CD4-positive, alpha-beta T cell (primary cell): ENCODE measurements at places on chromosomes 1 and 21.

- no peak for DNase-seq
These were observed 119.6 kb upstream of the ADGRL2 start for GRCh38 chr1:81681114-81681513.

DNA sequence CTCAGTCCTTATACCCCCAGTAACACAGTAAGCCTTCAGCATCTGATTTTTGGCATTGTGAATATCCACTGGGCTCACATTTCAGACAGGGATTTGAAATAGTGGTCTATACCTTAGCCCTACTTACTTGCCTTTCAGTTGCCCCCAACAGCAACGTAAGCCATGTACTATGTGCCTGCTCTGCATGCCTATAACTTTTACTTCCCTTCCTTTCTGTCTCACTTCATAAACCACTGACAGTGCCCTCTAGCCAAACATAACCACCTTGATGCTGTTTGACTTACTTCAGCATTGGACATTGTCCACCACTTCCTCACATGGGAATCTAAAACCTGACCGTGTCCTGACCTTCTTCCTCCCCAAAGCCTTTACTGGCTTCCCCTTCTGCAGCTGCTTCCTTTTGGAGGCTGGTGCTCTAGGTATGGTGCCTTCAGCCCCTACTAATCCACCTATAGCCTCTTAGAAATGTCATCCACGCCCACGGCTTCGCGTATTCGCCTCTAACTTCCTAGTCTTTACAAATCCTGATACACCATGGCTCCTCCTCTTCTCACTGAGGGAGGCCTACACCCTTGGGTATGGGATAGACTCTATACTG lies 3.6 kb upstream of the ZNF672 start:
- DNase-seq, result no peak

GRCh38 chr1:23592209-23592892 lies 33.0 kb upstream of the ID3 start:
- no peak for DNase-seq

DNA sequence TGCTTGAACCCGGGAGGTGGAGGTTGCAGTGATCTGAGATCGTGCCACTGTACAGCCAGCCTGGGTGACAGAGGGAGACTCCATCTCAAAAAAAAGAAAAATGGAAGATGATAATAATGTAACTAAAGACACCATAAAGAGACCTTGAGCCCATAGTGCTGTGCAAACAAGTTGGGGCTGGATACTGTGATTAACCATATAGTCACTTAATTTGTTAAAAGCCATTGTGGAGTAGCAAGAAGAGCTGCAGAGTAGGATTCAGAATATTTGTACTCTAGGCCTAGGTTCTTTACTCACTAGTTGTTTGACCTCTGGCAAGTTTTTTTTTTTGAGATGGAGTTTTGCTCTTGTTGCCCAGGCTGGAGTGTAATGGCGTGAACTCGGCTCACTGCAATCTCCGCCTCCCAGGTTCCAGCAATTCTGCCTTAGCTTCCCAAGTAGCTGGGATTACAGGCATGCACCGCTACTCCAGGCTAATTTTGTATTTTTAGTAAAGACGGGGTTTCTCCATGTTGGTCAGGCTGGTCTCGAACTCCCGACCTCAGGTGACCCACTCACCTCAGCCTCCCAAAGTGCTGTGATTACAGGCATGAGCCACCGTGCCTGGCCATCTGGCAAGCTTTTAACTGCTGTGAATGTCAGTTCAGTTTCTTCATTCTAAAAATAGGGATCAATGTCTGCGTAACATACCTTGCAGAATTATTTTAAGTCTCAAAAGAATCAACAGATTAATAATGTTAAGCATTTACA lies 12.8 kb downstream of the CAP1 start:
- DNase-seq, result no peak

GRCh38 chr21:39046236-39046916 lies 136.9 kb downstream of the PSMG1 start:
- DNase-seq, result no peak

DNA sequence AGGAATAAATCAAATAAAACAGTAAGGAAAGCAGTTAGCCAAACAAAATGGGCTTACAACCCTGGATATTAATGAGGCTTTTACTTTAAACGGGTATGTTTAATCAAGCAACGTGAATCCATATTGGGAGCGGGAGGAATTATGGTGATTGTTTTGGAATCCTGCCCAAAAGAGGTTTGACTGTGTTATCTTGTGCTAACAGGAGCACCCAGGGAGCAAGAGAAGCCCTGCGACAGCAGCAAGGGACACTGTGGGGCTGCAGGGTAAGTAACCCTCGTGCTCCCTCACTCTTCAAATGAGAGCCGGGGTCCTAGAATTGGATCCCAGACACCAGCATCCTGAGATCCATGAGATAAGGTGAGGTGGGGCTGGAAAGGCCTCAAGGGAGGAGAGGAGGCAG lies 72.6 kb upstream of the PGBD5 start:
- DNase-seq, result no peak

- DNase-seq, result no peak
These were observed 63.8 kb downstream of the CLSTN1 start for GRCh38 chr1:9759939-9760338.

DNA sequence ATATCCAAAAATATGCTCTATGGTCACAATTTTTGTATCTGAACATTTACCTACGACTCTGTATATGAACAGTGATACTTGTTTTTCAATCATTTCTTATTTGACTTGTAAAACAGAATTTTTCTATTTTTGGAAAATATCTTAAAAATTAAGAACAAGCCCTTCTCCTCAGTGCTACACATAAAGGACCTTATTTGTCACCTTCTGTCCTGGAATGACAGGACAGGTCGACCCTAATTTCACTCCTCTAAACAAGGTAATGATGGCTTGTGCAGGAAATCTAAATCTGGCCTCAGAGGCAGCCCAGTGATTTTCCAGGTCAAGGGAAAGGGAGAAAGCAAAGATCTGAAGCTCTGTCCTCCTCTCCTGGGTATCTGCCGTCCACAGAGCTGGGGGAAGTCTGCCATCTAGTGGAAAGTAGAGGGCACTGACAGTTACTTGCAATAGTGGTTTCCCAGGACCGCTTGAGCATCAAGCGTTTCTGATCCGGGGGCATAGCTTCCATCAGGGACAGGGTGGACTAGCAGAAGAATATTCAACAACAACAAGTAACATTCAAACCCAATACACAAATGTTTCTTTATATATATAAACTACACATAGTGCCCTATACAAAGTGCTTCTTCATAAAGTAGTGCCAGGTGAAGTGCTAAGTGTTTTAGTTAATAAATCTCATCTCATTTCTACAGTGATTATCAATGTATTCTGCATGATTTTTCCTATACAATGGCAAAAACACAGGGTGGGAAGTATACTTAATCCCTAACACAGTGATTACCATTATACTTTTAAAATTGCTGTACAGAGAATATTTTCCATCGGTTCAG lies 74.6 kb downstream of the SLC25A24 start:
- DNase-seq, result peak; percentile 42

DNA sequence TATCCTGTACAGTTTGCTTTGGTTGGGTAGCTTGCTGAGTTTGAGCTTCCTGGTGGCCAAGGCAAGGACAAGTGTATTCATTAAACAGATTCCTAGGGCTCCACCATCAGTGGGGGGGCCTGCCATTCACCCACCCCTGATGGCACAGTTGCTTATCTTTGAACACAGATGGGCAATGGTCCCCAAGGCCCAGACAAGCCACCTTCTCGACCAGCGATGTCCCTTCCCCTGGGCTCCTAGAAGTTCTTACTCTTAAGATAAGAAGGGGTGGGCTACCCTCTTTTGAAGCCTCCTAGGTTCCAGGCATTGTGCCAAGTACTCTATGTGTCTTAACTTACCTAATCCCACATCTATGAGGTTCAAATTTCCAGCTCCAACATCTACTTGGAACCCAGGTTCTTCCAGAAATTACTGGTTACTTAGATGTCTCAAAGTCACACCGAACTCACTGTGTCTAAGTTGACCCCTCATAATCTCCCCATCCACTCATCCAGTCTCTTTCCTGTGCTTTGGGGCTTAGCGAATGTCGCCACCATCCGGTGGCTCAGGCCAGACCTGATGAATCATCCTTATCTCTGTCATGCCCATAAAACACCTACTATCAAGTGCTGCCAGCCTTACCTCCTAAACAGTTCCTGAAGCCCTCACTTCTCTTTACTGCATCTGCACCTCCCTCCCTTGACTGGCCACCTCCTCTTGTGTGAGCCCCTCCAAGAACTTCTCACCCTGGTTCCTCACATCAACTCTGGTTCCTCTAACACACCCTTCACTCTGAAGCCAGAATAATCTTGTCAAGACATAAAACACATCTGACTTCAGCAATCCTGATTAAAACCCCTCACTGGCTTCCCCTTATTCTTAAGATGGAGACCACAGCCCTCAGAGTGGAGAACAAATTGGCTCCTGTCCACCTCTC lies 50.1 kb downstream of the KLHDC7A start:
- DNase-seq, result no peak

GRCh38 chr1:162944974-162945674 lies 84.1 kb upstream of the CCDC190 start:
- DNase-seq, result no peak

DNA sequence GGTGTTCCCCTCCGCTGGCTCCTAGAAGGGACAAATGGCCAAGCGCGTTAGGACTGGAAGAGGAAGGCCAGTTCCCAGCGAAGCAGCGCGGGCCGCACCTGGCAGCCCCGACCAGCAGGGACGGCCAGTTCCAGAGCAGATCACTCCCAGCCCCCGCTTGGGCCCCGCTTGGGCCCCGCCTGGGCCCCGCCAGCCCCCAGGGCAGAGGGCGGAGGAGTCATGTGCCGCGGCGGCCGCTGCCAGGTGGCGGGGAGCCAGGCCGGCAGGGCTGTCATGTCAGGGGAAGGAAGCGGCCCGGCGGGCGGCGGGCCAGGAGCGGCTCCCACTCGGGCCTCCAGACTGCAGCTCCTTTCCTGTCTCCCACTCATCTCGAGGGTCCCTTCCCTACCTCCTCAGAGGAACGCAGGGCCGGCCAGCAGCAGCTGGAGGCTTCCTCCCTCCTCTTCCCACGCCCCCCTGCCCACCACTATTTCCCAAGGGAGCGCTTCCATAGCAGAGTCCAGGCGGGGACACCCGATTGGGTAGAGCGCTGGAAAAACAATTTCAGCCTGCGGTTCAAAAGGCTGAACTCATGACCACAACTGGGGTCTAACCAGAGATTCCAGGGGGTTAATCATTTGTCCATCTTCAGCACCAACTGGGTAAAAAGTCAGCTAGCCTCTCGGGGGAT lies 16.5 kb downstream of the ZNF697 start:
- no peak for DNase-seq

DNA sequence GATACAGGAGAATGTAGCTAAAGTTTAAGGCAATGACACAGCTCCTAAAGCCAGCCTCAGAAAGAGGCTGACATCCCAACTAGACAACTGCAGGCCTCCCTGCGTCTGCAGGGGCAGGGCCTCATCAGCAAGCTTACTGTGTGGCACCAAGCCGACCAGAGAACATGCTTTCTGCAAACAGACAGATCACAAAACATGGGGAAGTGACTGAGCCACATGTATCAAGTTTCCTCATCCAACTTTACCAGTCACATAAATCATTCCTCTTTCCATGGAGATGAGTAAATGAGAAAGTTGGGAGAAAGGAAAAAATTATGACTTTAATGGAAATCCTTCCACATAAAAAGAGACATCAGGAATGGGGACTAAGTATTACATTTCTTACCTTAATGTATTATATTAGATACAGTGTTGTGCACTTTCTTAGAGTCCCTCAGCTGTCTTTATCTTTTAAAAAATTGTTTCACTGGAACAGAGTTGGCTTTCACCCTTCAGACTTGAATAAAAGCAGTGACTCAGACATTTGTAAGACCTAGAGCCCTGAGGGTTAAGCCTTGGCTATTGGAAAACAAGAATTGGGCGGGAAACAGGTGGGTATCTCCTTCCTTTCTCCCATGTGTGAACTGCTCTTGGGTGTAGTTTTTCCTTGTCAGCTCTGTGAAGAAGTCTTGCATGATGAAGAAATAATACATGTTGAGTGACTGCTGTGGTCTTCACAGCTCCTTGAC lies 305.7 kb upstream of the SNX7 start:
- DNase-seq, result no peak

GRCh38 chr1:14929547-14930246 lies 223.8 kb upstream of the TMEM51 start:
- DNase-seq, result no peak

- no peak for DNase-seq
These were observed 24.4 kb downstream of the VASH2 start for GRCh38 chr1:212974711-212975110.
